ENCODE measurements at places on chromosomes 12 and 14.

- DNase-seq: no peak
These were observed 120.5 kb upstream of the NCOR2 start for GRCh38 chr12:124687917-124688316.

DNA sequence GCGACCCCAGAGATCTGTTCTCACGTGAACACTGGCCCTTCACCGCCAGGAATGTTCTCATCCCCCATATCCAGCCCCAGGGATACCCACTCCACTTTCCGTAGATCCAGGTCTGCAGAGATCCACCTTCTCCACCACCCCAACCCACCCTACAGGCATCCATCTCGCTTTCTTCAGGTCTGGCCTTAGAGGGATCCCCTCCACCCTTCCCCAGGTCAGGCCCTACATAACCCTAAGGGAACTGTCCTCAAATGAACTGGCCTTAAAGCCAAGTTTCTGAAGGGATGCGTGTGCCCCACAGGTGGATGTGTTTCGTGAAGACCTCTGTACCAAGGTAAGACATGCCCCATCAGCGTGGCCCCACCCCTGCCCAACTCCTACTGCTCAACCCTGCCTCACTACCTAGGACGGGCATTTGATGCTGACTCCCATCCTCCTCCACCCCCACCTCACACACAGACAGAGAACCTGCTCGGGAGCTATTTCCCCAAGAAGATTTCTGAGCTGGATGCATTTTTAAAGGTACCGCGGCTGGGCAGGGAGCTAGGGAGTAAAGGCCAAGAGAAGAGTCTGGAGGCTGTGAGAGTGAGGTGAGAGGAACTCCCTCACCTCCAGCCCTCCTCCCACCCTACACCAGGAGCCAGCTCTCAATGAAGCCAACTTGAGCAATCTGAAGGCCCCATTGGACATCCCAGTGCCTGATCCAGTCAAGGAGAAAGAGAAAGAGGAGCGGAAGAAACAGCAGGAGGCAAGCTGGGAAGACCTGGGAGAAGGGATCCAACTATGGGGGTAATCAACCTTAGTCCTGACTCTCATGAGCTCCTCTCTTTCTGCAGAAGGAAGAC is 912 bp downstream of the PSME1 start:
- no peak for DNase-seq

DNA sequence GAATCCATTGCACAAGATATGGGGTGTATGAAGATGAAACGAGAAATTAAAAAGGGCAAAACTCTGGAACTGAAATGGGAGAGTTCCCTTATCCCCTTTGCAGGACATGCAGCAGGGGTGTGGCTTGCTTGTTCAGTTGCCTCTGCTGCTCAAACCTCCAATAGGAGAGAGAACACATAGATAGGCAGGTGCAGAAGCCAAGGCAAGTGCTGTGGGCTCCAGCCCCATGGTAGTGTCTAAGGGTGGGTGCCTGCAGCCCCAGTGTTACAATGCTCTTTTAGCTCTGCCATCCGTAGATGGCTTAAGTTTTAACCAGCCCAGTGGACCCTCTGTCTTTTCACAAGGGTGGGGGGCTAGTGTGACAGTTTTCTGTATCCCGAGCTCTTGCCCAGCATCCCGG is 69.7 kb downstream of the CMAS start:
- DNase-seq: no peak

DNA sequence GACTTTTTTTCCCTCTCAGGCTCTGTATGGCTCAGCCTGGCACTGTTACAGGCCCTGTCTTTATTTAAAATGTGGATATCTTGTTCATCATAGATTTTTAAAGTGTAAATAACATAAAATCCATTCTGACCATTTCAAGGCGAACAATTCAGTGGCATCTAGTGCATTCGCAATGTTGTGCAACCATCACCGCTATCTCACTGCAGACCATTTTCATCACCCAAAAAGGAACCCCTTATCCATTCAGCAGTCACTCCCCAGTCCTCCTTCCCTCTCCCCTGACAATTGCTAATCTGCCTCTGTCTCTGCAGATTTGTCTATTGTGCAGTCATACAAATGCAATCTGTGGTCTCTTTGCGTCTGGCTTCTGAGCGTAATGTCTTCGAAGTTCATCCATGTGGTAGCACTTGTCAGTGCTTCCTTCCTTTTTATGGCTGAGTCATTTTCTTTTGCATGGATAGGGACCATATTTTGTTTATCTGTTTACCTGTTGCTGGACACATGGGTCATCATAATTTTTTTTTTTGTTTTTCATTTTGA is 148.8 kb upstream of the LHX5 start:
- no peak for DNase-seq

- no peak for DNase-seq
These were observed 10.2 kb upstream of the GOLGA5 start for GRCh38 chr14:92783813-92784431.

- DNase-seq: no peak
These were observed 1629.4 kb upstream of the SEL1L start for GRCh38 chr14:83163016-83163415.

GRCh38 chr12:70049596-70050360 is 193.5 kb upstream of the CNOT2 start:
- no peak for DNase-seq

DNA sequence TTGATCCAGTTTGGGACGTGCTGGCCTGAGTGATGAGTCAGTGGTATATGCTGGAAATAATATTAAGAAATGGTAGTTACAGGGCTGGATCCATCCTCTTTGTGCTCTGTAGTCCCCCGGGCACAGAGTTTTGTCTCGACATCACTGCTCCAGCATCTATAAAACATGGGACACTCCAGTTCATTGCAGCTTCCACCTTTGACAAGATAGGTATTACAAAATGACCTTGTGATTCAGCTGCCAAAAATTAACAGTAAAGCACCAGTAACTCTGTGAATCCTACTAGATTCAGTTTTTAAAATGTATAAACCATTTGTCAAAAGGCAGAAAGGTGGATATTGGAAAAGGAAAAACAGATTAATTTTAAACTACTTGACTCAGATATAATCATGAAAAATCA is 14.6 kb upstream of the GNG2 start:
- DNase-seq: no peak

- DNase-seq: no peak
These were observed 254.4 kb upstream of the BTG1 start for GRCh38 chr12:92400006-92400405.

GRCh38 chr12:98840325-98840724 is 195.2 kb downstream of the APAF1 start:
- DNase-seq: no peak

DNA sequence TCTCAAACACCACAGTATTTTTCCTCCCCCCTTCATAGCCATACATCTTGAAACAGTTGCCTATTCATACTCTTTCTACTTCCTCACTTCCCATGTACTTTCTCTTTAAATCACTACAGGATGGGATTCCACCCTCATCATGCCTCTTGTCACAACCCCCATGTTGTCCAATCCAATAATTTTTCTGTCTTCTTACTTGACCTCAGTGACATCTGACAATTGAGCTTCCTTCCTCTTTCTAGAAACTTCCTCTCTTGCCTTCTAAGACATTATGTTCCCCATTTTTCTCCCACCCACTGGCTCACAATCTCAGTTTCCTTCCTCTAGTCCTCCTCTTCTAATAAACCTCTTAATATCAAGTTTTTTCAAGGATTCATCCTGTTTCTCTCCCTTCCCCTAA is 5.3 kb downstream of the C2CD5 start:
- DNase-seq: no peak

DNA sequence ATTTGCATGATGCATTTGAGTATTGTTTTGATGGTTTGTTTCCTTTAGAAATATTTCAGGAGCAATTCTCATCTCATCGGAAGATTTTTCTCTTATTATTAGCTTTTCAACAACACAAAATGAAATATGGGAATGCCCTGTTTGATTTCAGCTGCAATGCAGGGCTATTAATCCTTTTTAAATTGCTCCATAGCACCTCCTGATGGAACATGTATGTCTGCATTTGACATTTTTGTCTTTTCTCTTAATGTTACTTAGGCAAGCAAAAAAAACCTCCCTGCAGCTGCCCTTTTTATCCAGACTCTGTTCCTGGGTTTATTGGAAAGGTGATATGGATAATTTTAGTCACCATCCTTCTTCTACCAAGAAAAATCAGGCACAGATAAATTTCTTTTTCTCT is 895.8 kb downstream of the RPS29 start:
- no peak for DNase-seq

DNA sequence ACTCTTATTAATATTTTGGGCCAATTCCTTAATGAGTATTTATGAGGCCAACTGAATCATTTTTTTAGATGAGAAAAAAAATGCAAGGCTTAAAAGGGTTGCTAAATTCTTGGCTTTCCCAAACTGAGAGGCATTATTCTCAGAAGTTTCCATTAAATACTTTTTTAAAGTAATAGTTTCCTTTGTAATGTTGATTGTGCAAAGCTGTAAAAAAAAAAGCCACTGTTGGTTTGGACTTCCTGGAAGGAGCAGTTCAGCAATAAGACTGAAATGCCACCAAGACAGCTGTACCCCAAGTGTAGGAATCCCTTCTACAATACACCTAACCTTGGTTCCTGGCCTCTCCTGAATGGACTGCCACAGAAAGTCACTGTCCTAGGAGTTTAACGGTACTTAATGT is 231.3 kb downstream of the MON2 start:
- no peak for DNase-seq

All from cardiac septum (tissue), 1 donor.